GM23338 (cell line): ENCODE measurements at places on chromosomes 1 and 21.

- DNase-seq, result no peak
These were observed 148.7 kb upstream of the PRMT6 start for GRCh38 chr1:106907795-106908194.

GRCh38 chr21:42836402-42836666, 43.0 kb downstream of the WDR4 start:
- DNase-seq, result no peak

DNA sequence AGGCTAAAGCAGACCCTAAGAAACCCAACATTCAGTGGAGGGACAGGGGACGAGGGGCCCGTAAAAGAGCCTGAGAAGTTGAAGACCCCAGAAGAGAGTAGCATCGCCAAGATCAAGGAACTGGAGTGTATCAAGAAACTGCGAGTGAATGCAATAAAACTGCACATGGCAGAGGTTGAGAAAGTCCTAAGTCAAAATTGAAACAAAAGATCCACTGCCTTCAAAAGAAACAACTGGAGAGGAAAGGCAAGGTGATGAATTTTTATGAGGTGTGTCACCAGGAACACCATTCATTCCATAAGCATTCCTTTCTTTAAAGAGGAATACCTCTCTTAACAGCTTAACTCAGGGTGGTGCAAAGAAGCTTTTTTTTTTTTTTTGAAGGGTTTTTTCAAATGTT, 38.3 kb upstream of the ADORA3 start:
- peak; percentile 65 for DNase-seq

DNA sequence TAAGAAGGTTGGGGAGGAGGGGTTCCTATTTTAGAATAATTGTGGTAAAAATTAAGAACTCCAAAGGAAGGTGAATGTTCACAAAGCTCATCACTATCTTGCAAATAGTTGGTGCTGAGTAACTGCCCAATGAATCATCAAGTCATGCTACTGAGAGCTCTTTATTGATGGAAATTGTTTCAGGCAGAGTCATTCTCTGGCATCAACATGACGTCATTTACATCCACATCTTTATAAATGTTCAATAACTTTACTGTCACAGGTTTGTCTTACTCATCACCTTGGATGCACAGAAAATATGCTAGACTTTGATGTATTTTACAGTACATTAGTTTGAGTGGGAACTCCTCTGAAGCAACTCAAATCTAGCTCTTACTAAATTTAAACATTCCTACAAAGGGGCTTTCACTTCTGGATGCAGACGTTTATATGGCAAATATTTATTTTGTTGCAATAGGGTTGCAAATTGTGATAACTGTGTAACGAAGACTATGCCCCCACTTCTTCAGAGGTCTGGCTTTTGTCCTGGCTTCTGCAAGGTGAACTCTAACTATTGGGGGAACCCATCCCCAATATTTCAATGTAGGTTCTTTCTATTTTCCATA, 273.7 kb upstream of the AJAP1 start:
- DNase-seq, result no peak

DNA sequence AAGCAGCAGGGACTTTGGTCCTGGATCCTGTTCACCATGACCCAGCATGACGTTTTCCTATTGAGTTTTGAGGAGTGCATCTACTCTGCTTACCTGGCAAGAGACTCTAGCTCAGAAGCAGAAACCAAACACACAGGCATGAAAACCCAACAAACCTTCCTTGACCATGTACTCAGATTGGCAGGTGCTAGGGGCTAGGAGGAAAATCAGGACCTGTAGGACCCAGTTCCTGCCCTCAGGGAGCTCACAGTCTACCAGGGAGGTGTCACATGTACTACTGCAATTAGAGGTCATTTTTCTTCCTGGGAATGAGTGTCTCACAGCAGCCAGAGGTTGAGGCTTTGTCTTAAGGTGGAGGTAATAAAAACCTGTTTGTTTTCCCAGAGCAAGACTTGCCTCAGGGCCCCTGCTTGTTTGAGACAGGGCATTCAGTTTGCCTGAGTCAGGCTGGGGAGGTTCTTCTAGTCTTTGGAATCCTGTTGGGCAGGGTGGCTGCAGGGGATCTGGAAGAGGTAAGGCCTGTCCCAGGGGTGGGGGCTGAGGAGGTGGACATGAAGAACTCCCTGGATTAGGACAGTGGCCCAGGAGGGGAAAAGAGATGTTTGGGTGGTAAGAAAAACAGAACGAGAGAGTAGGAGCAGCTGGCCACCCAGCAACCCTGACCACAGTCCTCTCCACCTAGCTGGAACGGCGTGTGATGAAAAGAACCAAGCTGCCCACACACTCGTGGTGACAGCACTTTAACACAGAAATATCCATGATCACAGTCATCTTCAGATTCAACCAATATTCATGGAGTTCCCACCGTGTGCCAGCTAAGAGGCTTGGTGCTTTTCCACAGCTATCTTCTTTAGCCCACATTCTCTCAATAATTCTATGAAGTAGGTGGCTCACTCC, 30.8 kb downstream of the IER5 start:
- no peak for DNase-seq

- no peak for DNase-seq
These were observed 387.2 kb upstream of the NCAM2 start for GRCh38 chr21:20611008-20611407.

DNA sequence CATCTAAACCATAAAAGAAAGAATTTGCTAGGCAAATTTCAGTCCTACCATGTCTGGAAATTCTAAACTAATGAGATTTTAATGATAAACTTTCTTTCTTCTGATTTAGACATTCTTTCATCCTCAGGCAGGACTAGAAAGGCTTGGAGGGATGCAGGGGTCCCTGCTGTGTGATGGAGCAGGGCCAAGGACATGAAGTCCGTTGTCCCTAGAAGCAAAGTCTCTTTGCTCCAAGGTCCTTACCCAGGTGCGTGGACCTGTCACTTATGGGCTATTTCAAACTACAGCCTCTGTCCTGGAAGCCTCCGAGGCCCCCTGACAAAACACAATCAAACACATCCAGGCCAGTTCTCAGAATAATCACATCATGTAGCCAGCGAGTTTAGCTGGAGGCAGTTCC, 26.6 kb downstream of the URB1 start:
- no peak for DNase-seq

GRCh38 chr1:31535561-31535960, 40.8 kb upstream of the TINAGL1 start:
- DNase-seq, result no peak

DNA sequence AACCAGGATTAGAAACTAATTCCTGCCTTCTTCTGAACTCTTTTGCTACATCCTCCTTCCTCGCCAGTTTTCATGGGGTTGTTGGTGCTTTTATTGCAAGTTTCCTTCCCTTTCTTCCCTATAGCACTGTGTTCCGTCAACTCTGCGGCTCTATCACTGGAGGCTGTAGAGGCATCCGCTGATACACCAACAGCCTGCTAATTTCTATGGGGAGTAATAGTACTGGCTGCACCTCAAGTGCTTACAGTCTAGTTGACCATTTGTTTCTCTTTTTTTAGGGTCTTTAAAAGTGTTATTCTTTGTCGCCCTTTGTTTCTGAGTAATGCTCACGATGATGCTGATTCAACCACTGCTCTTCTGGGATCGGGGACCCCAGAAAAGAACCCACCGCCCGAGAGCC, 746 bp downstream of the MIS18A start:
- DNase-seq, result peak; percentile 33

DNA sequence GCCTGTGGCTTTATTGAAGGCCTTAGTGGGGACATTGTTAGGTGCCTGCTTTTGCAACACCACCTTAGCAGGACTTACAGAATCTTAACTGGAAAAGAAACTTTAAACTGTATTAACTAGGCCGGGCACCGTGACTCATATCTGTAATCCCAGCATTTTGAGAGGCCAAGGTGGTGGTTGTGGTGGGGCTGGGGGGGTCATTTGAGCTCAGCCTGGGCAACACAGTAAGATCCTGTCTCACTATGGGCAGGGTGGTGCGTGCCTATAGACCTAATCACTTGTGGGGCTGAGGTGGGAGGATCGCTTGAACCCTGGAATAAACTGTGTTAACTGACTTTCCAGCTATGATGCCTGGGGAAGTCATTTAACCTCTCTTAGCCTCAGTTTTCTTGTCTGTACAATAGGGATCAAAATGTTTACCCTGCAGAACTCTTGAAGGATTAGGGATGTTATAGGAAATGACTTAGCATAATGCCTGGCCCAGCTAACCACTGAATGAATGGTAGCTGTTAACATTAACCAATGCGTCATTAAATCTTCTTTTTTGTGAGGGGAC, 39.5 kb downstream of the IER5 start:
- no peak for DNase-seq

DNA sequence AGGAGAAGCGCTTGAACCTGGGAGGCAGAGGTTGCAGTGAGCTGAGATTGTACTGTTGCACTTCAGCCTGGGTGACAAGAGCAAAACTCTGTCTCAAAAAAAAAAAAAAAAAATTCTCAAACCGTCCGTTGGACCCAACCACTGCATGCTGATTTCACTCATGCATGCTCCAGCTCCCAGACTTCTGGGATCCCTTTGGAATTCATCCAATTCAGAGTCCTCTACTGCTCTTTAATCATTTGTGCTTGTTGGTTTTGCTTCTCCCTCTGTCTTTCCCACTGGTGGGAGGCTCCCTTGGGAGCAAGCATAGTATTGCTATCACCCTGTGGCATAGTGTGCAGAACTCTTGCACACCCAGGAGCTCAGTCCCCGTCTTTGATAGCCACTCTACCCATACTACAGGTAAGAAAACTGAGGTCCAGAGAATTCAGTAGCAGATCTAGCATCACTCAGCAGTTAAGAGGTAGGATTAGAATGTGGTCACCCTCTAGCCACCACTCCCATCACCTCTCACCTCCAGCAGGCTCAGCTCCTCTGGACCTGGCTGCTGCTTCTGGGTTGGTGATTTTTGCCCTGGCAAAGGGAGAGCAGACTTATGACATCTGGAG, 3.1 kb upstream of the LMNA start:
- DNase-seq, result no peak

DNA sequence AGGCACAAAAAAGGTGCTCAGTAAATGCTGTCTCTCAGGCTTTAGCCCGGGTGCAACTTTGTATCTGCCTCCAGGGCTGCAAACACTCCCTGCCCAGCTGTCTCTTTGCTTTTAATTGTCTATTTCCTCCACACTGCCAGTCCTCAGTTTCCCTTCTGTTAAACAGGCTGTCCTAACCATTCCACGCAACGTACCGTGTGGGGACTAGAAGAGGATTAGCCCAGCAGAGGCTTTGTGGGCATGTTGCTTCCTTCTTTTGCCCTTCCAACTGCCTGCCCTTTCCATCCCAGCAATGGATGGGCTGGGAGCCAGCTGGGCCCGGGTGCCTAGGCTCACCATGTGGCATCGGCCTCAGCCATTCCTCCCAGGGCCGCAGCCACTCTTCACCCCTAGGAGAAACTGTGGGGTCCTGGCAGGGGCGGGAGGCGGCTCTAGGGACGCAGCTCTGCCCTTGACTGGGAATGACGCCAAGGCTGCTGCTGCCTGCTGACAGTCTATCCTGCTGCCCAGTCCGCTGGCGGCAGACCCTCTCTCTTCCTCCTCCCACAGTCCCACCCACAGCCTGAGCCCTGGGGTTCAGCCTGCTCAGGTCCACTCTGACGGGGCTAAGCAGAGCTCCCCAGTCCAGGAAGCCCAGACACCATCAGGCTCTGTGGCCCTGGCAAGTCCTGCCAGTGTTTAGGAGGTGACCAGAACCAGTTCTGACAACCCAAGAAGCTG, 40.6 kb upstream of the LRP8 start:
- no peak for DNase-seq

GRCh38 chr1:220564216-220564615, 36.3 kb downstream of the MARK1 start:
- no peak for DNase-seq
